ENCODE measurements at places on chromosomes 1 and 21.

DNA sequence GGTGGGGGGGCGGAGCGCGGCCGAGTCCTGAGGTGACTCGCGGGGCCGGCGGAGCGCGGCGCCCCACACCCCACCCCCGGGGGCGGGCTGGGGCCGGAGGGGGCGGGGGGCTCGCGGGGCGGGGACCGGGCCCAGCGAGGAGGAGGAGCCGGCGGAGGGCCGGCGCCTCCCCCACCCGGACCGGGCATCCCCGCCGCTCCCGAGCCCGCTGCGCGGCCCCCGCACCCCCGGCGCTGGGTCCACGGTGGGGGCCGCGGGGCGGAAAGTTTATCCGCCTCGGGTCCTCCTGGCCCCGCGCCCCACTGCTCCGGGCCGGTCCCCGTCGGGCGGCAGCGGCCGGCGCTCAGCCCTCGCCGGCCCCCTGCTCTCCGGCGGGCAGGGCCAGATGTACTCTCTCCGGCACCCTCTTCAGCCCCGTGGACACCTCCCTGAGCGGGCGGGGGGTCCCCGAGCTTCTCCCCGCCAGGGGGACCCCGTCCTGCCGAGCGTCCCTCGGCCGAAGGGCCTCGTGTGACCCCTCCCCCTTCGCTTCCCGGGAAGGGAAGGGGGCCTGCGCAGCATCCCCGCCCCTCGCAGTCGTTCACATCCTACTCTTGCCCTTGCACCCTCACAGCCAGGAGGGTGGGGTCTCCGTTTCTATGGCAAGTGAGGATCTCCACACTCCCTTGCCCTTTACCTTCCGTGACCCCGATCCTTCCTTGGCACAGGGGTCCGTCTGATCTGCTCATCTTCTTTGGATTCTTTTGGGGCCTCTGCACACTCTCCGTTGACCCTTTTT, 663 bp downstream of the CAMTA1 start:
- DNase-seq: no peak

DNA sequence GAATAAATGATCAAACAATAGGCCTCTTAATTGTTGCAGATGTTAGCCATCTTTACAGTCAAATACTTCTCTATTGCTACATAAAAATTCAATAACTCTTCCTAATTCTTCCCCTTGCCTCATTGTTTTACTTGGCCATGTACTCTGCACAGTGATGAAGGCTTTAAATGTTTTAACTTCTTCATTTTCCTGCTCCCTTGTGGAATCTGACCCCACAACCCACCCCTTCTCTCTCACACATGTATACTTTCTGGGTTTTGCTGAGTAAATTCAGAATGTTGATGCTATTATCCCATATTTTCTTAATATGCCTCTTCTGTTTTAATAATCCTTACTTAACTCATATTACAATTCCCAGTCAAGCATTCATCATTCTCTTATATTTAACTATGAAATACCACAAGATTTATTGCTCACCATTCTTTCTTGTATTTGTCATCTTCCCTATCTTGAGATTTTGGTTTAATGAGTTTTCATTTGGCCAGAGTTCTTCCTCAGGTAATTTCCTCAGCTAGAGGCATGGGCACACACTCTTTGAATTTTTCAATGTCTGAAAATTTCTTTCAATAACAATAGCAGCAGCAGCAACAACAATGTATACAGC, 327.8 kb upstream of the USP24 start:
- DNase-seq: no peak

GRCh38 chr21:39085843-39086405, 97.3 kb downstream of the PSMG1 start:
- DNase-seq: no peak

DNA sequence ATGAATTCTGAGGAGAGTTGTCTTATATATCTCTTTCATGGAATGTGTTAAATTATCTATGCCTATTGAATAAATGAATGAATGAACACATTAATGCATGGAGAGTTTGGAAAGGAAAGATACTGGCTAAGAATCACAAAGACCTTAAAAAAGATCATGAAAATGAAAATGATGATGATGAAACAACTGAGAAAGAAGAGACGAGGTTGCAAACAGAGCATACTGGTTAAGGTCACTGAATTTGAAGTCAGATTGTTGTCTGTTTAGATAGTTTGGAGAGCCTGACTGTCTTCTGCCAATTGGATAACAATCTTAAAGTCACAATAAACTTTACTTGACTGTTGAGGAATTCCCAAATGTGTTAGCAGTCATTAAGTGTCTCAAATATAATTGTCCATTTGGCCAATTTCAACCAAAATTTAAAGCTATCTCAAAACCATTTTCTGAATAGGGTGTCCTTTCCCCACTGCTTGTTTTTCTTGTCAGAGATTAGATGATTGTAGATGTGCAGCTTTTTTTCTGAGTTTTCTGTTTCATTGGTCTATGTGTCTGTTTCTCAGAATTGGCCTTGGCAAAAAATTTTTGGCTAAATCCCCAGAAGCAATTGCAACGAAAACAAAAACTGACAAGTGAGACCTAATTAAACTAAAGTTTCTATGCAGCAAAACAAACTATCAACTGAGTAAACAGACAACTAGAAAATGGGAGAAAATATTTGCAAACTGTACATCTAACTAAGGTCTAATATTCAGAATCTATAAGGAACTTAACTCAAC, 132.2 kb downstream of the PTGER3 start:
- no peak for DNase-seq

DNA sequence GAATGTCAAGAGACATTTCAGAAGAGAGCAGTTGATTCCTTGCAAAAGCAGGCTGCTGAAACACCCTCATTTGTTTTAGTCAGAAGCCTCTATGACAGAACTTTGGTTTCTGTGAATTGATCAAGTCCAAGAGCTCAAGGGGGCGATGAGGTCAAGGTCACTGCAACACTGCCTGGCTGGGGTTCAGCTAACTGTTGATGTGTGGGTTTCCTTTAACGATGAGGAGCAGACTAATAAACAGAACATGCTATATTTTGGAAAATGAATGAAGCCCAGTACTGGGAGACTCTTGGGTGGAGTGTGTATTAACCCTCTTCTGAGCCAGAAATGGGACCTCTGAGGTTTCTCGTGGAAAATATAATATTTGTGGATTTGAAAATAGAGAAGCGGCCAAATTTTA, 109.3 kb downstream of the ZC3H11B start:
- no peak for DNase-seq

DNA sequence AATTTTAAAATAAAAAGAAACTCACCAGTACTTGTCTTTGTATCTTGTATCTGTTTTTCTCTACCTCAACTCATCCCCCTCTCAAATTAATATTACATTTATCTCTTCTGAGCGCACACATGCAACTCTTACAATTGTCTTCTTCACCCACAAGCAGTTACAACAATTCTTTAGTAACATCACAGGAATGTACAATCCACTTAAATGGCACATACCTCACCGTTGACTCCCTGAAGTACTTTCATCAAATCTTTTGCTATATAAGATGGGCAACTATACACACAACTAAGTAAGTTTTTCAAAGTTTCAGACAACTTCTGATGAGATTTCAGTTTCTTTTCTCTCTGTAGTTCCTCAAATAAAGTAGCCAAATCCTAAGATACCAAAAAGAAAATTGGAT, 28.3 kb downstream of the HEATR1 start:
- no peak for DNase-seq

GRCh38 chr21:30638686-30639085, 3.7 kb downstream of the KRTAP20-2 start:
- no peak for DNase-seq

- no peak for DNase-seq
These were observed 130.2 kb upstream of the ATP1B1 start for GRCh38 chr1:168976267-168976666.

DNA sequence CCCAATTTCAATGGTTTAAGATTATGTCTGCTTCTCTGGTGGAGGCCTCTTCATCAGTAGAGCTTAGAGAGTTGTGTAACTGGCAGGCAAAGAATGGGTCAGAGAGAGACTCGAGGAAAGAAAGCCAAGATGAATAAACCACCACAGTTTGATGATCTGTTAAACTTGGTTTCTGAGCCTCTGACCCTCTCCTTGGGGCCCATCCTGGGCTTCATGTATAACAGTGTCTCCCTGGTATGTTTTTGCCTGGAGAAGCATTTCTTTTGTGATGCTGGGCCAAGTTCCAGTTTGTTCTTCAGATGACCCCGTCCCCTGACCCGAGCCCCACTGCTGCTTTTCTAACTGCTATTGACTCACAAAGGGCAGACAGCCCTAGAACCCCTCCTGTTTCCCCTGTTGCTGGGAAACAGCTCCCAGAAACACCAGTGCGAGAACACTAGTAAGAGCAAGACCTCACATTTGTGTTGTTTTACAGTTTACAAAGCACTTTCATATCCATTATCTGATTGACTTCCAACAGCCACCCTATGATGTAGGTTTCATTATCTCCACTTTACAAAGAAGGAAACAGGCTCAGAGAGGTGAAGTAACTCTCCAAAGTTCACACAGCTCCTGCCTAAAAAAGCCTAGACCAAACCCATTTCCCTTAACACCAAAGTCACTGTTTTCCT, 9.0 kb downstream of the CD2 start:
- DNase-seq: no peak

GRCh38 chr21:34812504-34813265, 143.9 kb downstream of the CLIC6 start:
- no peak for DNase-seq

- no peak for DNase-seq
These were observed 36.6 kb upstream of the POU2F1 start for GRCh38 chr1:167184081-167184480.

- DNase-seq: no peak
These were observed 3.0 kb downstream of the ARHGAP30 start for GRCh38 chr1:161066694-161067093.

DNA sequence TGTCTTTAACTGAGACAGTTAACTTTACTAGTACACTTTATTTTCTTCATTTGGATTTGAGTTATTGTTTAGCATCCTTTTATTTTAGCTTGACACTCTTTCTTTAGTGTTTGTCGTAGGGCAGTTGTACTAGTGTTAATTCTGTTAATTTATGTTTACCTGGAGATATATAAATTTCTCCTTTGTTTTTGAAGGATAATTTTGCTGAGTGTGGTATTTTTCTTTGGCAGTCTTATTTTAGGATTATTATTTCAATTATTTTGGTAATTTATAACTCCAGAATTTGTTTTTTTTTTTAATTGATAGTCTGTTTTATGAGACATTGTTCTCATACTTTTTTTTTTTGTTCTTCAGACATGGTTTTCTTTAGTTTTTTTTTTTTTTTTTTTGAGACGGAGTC, 73.8 kb upstream of the CHODL start:
- no peak for DNase-seq

- DNase-seq: no peak
These were observed 105.8 kb upstream of the RALGPS2 start for GRCh38 chr1:178619042-178619927.

DNA sequence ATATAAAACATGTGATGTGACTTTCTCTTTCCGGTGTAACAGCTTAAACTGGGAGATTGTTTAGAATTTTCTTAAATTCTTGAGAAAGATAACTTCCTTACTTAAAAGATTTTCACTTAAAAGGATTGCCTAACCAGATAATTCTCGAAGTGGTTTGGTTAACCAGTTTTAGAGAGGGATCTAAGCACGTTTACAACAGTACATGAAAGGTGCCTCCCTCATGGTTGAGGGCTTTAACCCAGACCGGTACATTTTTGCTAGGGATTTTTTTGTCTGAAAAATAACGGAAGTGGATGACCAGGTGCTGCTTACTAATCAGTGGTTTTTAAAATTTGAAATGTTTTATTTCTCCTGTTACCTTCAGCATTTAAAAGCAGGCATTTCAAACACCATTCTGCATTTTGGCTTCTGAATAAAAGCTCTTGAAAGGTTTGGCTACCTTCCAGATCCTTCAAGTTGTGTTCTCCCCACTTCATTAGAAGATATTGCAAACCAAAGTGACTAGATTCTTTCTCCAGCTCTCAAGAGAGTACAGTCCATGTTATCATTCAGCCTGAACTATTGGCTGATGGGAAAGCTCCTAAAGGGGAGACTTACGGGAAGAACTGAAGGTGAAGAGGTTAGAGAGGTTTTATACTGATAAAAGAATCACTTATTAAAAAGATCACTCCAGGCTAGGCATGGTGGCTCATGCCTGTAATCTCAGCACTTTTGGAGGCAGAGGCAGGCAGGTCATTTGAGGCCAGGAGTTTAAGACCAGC, 12.8 kb downstream of the S100PBP start:
- no peak for DNase-seq

DNA sequence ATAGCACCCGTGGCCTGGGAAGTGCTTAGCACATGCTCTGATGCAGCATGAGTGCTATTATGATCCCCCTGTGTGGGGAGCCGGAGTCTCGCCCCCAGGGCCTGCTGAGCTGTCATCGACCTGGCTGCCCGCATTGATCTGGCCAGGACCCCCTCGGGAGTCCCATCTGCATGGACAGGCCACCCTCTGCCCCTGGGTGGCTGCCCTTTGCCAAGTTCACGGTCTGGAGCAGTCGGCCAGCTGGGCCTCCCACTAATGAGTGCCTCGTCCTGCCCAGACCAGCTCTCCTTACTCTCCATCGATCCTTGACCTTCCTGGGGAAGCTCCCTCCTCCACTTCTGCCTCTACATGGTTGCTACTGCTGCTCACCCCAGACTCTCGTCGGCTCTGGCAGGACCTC, 121.8 kb upstream of the RUNX3 start:
- no peak for DNase-seq

DNA sequence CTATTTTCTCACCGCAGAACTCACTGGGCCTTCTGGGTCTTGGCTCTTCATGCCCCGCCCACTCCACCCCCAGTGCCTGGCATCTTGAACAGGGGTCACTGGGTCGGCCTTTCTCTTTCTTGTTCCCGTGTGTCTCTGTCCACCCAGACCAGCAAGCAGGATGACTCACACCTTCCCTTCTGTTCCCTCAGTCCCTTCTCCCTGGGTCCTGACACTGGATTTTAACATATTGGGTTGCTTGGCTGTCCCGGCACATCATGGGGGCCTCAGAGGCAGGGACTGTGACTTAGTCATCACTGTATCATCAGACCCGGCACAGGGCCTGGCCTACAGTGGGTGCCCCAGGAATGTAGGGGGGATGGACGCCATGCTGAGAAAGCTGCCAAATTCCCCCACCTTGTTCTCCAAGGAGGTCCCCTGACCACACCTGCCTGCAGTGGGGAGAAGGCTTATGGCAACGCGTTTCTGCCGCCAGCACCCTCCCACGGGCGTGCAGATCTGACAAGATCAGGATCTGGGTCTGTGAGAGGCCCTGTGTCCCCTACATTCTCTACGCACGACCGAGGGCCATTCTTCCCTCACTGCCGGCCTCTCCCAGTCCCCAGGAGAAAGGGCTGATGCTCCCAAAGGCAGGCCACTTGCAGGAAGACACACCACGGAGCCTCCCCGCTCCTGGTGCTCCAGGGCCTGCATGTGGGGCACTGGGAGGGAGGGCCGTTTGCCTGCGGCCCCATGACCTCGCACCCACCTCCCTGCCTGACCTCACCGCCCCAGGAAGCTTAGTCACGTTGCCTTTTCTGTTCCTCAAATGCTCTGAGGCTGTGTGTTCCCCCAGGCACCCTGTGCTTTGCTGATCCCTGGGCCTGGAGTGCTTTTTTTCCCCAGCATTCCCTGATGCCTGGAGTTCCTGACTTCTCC, 157.2 kb upstream of the TMEM51 start:
- DNase-seq: no peak

GRCh38 chr1:172180501-172181285, 239.8 kb upstream of the C1orf105 start:
- DNase-seq: no peak

GRCh38 chr21:45550522-45551210, 8.4 kb upstream of the SLC19A1 start:
- no peak for DNase-seq

Data from left renal cortex interstitium (tissue), 4 donors.